ENCODE measurements at places on chromosomes 2 and 18. TPM values are rescaled to one million over a fixed set of nuclear protein-coding genes. Genes with fewer than 3 reads are reported as not detected.

DNA sequence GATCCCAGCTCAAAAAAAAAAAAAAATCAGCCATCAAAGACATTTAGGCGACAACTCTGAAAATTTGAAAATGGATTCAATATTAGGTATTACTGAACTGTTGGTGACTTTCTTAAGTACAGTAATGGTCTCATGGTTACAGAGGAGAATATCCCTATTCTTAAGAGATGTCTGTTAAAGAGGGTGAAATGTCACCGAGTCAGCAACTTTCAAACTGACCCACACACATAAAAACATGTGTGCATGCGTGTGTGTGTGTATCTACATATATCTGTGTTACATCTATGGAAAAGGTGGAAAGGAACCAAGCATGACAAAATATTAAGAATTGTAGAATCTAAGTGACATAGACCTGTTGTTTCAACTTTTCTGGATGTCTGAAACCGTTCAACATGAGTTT lies 41.6 kb upstream of the GLI2 start:
- no peak for DNase-seq
- no peak overlapping the region for H3K4me3 ChIP-seq

The NEURL3 gene
- total RNA-seq, result not detected

GRCh38 chr2:42125841-42126594 lies 43.1 kb upstream of the EML4 start:
- peak overlapping the region; percentile 35 for H3K4me3 ChIP-seq
- peaks cover 79% of the 10 kb centered on the region for H3K4me1 ChIP-seq
- H3K27ac ChIP-seq, result peak overlapping the region; percentile 24
- H3K36me3 ChIP-seq, result no peaks in the 10 kb centered on the region

GRCh38 chr18:48845174-48845573 lies 105.6 kb downstream of the SMAD7 start:
- no peaks in the 10 kb centered on the region for H3K27me3 ChIP-seq
- no peak overlapping the region for H3K4me3 ChIP-seq
- peaks cover 19% of the 10 kb centered on the region for H3K4me1 ChIP-seq
- no peak for DNase-seq
- H3K27ac ChIP-seq, result no peak overlapping the region

The FNDC4 gene
- not detected for total RNA-seq

- no peak overlapping the region for H3K27ac ChIP-seq
- H3K36me3 ChIP-seq, result no peaks in the 10 kb centered on the region
- no peaks in the 10 kb centered on the region for H3K4me1 ChIP-seq
Measured at GRCh38 chr2:17576802-17577201, 36.3 kb downstream of the VSNL1 start.

GRCh38 chr2:214378455-214379103 lies 32.3 kb upstream of the VWC2L start:
- no peak overlapping the region for H3K27ac ChIP-seq
- no peak for DNase-seq
- no peaks in the 10 kb centered on the region for H3K36me3 ChIP-seq
- no peaks in the 10 kb centered on the region for H3K27me3 ChIP-seq
- no peaks in the 10 kb centered on the region for H3K4me1 ChIP-seq
- H3K4me3 ChIP-seq, result no peak overlapping the region

- no peak overlapping the region for H3K27ac ChIP-seq
- peaks cover 2% of the 10 kb centered on the region for H3K4me1 ChIP-seq
- no peak for DNase-seq
- H3K36me3 ChIP-seq, result no peaks in the 10 kb centered on the region
Measured at GRCh38 chr2:191302459-191303139, 57.4 kb downstream of the MYO1B start.

The SERPINB3 gene
- not detected for total RNA-seq

The WNT10A gene
- total RNA-seq, result 31.8 TPM

The KCMF1 gene
- 96.6 TPM for total RNA-seq

The SCN9A gene
- not detected for total RNA-seq

- no peaks in the 10 kb centered on the region for H3K27me3 ChIP-seq
- no peaks in the 10 kb centered on the region for H3K4me1 ChIP-seq
- H3K4me3 ChIP-seq, result no peak overlapping the region
- H3K27ac ChIP-seq, result no peak overlapping the region
Measured at GRCh38 chr2:2950403-2950952, 427.1 kb downstream of the EIPR1 start.

The IL1RL2 gene
- total RNA-seq, result not detected

DNA sequence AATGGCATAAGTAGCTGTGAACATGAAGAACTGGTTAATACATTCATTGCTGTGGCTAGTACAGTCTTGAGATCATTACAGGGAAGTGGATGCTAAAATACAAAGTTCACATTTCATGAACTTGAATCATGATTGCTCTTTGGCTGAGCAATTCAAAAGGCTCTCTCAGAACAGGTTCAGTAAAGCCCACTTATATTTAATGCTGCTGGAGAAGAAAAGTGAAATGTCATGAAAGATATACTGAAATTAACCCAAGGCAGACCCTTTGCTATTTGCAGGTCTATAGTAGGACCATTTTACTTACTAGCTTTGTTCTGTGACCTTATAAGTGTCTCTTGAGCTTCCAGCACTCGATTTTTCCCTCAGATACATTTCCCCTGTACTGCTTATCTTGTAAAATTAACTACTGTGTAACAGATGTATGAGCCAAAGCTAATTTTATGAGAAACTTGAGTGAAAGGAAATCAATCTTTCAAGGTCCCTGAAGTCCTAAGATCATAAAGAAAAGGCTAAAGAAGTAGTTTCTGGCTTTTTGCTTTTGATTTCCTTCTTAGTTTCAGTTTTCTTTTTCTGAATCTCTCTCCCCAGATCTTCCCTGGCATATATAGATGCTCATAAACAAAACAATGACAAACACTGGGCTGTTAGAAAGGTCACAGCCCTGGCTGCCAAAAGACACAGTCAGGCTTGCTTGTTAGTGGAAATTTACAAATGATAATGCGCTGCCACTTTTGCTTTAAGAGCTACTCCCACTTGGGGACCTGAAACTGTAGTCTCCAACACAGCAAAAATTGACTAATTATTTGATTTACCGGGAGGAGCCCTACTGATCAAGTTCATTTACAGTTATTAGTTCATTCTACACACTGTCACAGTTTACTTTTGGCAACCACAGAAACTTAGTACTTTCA lies 132.7 kb upstream of the XPO1 start:
- H3K4me3 ChIP-seq, result peak overlapping the region; percentile 70
- peaks cover 17% of the 10 kb centered on the region for H3K4me1 ChIP-seq
- DNase-seq, result no peak

Data from activated B cell treated with CpG ODN at 0.5 μM for 24 hours (primary cell).